Inflammatory macrophage treated with lipopolysaccharide for 4 hours (primary cell): ENCODE measurements at places on chromosomes 16 and 17.

DNA sequence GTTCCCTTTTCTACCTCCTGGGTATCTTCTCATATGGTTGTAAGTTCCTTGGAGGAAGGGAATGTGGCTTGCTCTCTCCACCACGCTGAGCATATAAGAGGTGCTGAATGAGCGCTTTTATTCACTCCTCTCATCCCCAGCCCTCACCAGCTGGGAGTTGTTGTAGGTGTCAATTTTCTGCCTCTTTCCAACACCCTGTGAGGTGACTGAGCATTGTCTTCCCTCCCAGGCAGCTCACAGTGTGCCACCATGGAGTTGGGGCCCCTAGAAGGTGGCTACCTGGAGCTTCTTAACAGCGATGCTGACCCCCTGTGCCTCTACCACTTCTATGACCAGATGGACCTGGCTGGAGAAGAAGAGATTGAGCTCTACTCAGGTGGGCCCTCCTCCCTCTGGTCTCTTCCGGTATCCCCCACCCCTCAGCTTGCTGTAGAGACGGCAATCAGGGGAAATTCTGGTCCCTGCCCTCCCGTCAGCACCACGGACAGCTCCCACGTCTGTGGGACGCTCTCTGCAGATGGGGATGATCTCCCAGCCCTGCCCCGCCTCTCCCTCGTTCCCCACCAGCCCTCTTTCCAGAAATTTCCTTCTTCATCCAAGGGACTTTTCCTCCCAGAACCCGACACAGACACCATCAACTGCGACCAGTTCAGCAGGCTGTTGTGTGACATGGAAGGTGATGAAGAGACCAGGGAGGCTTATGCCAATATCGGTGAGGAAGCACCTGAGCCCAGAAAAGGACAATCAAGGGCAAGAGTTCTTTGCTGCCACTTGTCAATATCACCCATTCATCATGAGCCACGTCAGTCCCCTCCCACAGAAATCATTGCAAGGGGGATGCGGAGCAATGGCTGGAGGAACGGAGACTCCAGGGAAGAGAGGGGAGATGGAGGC, 18.3 kb downstream of the CIITA start:
- DNase-seq: no peak

DNA sequence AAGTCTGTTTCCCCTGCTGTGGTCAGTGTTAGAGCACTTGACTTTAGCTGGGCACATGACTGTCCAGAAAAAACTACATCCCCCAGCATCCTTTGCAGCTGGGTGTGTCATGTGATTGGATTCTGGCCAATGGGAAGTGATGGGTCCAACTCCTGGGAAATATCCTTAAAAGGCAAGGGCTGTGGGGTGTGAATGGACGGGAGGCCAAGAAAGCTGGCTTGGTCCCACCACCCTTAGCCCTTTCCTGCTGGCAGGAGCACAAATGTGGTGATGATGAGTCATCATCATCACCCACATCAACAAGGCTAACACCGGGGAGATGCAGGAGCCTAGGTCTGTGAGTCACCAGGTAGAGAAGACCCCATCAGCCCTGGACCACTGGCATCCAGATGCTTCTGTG, 341.7 kb downstream of the C16orf95 start:
- DNase-seq: peak; percentile 17

- DNase-seq: no peak
Observed at GRCh38 chr16:47694543-47694942, 233.4 kb downstream of the PHKB start.

GRCh38 chr16:2987833-2988232, 7.6 kb upstream of the PKMYT1 start:
- DNase-seq: no peak

GRCh38 chr17:57453841-57454425, 197.6 kb downstream of the MSI2 start:
- no peak for DNase-seq
